Activated CD4-positive, alpha-beta T cell treated with anti-CD3 and anti-CD28 coated beads, Interleukin-2, amount 10 ng/mL, durations not matched to agents 24 days and 14 days (primary cell): ENCODE measurements at places on chromosomes 6 and 20. TPM values are rescaled to one million over a fixed set of nuclear protein-coding genes. Genes with fewer than 3 reads are reported as not detected.
A peak's percentile ranks its signal among the peaks of the same experiment; 100 is the strongest.

GRCh38 chr6:46490425-46491200, 636 bp downstream of the RCAN2 start:
- no peak for DNase-seq
- no peaks in the 10 kb centered on the region for H3K36me3 ChIP-seq
- no peak overlapping the region for H3K27ac ChIP-seq
- peaks cover 68% of the 10 kb centered on the region for H3K27me3 ChIP-seq

GRCh38 chr6:64081453-64081852, 445.9 kb downstream of the PHF3 start:
- no peaks in the 10 kb centered on the region for H3K4me1 ChIP-seq
- no peaks in the 10 kb centered on the region for H3K36me3 ChIP-seq
- no peak overlapping the region for H3K27ac ChIP-seq
- DNase-seq: no peak
- no peak overlapping the region for H3K4me3 ChIP-seq
- H3K27me3 ChIP-seq: no peaks in the 10 kb centered on the region

GRCh38 chr20:35368666-35369423, 42.9 kb downstream of the UQCC1 start:
- H3K36me3 ChIP-seq: peaks cover 18% of the 10 kb centered on the region
- H3K27me3 ChIP-seq: no peaks in the 10 kb centered on the region
- no peak overlapping the region for H3K4me3 ChIP-seq
- H3K4me1 ChIP-seq: peaks cover 3% of the 10 kb centered on the region
- no peak for DNase-seq

DNA sequence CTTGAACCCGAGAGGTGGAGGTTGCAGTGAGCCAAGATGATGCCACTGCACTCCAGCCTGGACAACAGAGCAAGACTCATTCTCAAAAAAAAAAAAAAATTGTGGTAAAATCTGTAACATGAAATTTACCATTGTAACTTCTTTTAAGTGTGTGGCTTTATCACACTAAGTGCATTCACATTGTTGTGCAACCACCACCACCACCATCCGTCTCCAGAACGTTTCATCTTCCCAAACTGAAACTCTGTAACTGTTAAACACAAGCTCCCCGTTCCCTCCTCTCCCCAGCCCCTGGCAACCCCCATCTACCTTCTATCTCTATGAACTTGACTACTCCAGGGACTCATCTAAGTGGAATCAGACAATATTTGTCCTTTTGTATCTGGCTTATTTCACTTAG, 29.7 kb downstream of the PDRG1 start:
- H3K4me1 ChIP-seq: peaks cover 2% of the 10 kb centered on the region
- no peak overlapping the region for H3K27ac ChIP-seq
- H3K27me3 ChIP-seq: peaks cover 12% of the 10 kb centered on the region
- DNase-seq: no peak

DNA sequence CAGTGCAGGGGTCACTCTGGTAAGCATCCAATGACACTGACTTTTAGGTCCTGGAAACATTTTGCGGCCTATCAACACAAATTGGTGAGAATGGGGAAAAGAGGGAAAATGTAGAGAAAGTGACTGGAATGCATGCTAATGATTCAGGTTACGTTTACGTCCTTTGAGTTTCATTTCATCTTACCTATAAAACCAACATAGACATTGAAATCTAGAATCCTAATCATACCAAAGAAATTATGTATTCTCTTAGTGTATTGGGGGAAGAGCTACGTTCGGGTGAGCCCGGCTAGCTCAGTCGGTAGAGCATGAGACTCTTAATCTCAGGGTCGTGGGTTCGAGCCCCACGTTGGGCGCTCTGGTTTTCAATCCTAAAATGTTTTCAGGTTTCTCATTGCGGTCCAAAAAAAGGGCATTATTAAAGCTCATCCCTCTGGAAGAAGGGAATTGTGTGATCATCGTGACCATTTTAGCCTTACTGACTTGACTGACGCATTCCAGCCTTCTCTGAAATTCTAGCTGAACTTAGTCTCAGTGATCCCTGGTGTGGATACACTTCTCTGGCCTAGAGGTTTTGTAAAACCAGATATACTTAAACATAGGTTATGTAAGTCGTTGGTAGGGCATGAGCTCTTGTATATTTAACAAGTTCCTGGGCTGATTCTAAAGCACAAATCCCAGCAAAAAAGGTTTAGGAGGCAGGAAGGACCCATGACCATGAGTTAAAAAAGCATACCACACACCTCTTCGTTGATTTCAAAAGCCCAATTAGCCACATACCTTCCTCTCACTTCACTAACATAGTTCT, 18.3 kb downstream of the HMGN4 start:
- peaks cover 7% of the 10 kb centered on the region for H3K27me3 ChIP-seq
- peak; percentile 71 for DNase-seq
- no peak overlapping the region for H3K27ac ChIP-seq
- no peak overlapping the region for H3K4me3 ChIP-seq
- peaks cover 11% of the 10 kb centered on the region for H3K4me1 ChIP-seq
- no peaks in the 10 kb centered on the region for H3K36me3 ChIP-seq

GRCh38 chr6:153849072-153849779, 189.8 kb upstream of the OPRM1 start:
- no peaks in the 10 kb centered on the region for H3K36me3 ChIP-seq
- H3K4me3 ChIP-seq: no peak overlapping the region
- no peaks in the 10 kb centered on the region for H3K4me1 ChIP-seq
- DNase-seq: no peak
- no peaks in the 10 kb centered on the region for H3K27me3 ChIP-seq

- peak overlapping the region; percentile 77 for H3K27ac ChIP-seq
- peak overlapping the region; percentile 39 for H3K4me3 ChIP-seq
- H3K27me3 ChIP-seq: no peaks in the 10 kb centered on the region
- peaks cover 70% of the 10 kb centered on the region for H3K36me3 ChIP-seq
- DNase-seq: no peak
These were observed 105.6 kb upstream of the CLDN20 start for GRCh38 chr6:155158030-155158843.

DNA sequence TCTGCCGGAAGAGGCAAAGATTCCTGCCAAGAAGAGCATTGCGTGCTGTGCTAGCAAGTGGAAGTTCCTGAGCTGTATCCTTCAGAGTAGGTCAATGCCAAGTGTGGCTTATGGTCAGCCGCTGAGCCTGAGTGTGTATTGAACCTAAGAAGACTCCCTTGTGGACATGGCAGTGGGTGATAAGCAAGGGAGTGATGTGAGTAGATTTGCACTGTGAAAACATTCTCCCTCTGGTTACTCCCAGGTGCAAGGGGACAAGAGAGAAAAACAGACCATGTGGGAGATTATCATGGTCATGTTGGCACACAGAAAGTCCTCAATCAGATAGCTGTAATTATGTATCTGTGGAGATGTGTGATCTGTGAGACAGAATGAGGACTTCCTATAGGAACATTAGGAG, 6.1 kb upstream of the TMEM74B start:
- H3K36me3 ChIP-seq: no peaks in the 10 kb centered on the region
- H3K27ac ChIP-seq: no peak overlapping the region
- DNase-seq: no peak

GRCh38 chr6:12968839-12969558, 252.4 kb downstream of the PHACTR1 start:
- peaks cover 22% of the 10 kb centered on the region for H3K27me3 ChIP-seq
- H3K4me3 ChIP-seq: no peak overlapping the region
- DNase-seq: no peak

GRCh38 chr6:5653801-5654200, 352.9 kb downstream of the NRN1 start:
- no peak overlapping the region for H3K4me3 ChIP-seq
- H3K36me3 ChIP-seq: peaks cover 3% of the 10 kb centered on the region
- DNase-seq: no peak
- H3K4me1 ChIP-seq: no peaks in the 10 kb centered on the region

Gene LY6G5C
- 4.1 and 4.9 TPM in 2 replicates for total RNA-seq

DNA sequence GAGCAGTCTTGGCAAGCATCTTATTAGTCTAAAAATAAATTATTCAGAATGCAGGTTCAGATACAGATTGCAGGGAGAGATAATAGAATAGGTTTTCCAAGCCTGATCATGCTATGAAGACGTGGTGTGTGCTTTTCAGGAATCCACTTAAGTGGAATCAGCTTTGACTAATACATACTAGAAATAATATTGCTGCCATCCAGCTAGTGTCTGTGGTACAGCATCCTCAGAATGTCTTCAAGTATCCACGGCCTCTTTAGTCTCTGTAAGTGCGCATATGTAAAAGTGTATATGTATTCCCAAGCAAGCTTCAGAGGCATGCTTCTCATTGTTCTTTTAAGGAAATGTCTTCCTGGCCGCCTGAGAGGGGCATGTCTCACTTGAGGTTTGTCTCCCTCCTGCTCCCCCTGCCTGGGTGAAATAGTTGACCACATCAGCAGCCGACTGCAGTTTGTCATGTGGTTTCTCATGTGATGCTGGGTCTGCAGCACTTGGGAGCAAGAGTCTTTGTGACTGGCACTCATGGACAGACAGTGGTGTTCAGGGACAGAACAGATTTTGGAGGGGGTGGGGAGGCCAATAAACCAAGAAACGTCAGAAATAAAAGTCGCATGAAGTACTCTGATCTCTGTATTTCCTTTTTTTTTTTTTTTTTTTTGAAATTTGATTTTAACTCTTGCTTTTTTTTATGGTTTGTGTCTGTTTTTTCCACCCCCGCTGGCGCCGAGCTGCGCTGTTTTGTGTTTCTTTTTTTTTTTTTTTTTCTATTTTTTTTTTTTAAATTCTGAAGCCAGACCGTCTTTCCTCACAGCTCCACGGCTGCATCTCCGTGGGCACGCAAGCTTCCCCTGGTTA, 150.8 kb downstream of the PRL start:
- peaks cover 10% of the 10 kb centered on the region for H3K4me1 ChIP-seq
- H3K27me3 ChIP-seq: peaks cover 40% of the 10 kb centered on the region
- DNase-seq: peak; percentile 56
- H3K36me3 ChIP-seq: peaks cover 2% of the 10 kb centered on the region
- H3K27ac ChIP-seq: no peak overlapping the region
- peak overlapping the region; percentile 87 for H3K4me3 ChIP-seq

DNA sequence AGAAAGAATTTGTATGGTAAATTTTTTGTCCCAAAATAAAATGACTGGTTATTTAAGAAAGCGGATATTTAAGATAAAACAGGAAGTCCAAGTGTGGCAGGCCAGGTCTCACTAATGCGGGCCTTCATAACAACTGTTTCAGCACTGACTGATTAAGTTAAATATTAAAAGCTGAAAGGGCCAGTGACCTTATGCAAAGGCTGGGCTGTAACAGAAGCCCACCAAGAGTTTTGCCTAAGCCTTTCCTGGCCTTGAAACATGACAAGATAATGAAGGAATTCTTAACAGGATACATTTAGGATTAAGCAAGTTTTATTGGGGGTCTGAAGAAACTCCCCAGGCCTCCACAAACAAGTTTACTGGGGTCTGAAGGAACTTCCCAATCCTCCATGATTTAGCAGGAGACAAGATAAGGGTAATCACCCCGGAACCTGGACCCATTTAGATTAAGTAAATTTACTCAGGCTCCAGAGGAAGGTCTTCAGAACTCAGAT, 36.3 kb downstream of the ZNF133 start:
- H3K4me1 ChIP-seq: no peaks in the 10 kb centered on the region
- no peak for DNase-seq
- H3K4me3 ChIP-seq: no peak overlapping the region
- no peaks in the 10 kb centered on the region for H3K27me3 ChIP-seq
- H3K36me3 ChIP-seq: no peaks in the 10 kb centered on the region
- H3K27ac ChIP-seq: no peak overlapping the region

Gene TMEM170B
- total RNA-seq: 0.72 and 0.73 TPM in 2 replicates

DNA sequence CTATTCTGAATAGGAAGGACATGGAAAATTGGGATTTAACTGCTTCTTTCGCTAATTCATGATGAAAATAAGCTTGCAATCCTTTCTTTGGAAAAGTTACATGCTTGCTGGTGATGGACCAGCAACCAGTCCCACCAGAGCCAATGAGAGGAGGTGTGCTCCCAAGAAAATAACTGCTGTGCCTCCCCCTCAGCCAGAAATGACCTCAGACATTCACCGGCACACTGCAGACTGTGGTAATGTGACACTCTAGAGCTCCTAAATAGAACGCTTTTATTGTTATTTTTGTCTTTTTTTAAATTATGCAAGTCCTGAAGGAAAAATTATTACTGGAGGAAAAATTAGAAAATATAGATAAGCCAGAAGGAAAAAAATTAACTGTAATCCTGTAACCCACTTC, 2.6 kb downstream of the PYGB start:
- peaks cover 5% of the 10 kb centered on the region for H3K36me3 ChIP-seq
- H3K4me3 ChIP-seq: no peak overlapping the region
- H3K4me1 ChIP-seq: peaks cover 32% of the 10 kb centered on the region
- H3K27ac ChIP-seq: no peak overlapping the region

GRCh38 chr20:56974499-56975250, 291.8 kb downstream of the BMP7 start:
- H3K27me3 ChIP-seq: peaks cover 30% of the 10 kb centered on the region
- no peak overlapping the region for H3K4me3 ChIP-seq
- no peaks in the 10 kb centered on the region for H3K36me3 ChIP-seq
- DNase-seq: peak; percentile 69
- H3K4me1 ChIP-seq: no peaks in the 10 kb centered on the region
- no peak overlapping the region for H3K27ac ChIP-seq

Gene TXLNB
- total RNA-seq: 0.09 TPM in 1 of 2 replicates, not detected in the other

DNA sequence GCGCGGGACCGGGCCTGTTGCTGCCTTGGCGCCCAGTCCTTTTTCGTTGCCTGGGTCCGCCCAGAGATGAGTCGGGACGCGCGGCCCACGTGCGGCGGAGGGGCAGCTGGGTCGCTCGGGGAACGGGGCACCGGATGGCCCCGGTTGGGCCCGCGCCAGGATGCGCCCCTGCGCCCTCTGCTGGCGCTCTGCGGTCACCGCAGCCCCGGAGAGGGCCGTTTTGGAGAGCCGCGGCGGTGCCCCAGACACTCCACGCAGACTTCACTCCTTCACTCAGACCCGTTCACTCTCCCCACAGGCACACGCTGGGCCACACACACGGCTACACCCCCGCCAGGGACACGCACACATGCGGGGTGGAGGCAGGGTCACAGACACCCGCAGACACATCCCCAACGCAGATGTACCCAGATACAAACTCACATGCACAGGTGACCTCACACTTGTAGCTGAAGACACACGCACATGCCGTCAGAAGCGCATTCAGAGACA, 38.8 kb downstream of the SRC start:
- peak; percentile 96 for DNase-seq
- peaks cover 7% of the 10 kb centered on the region for H3K4me1 ChIP-seq
- no peaks in the 10 kb centered on the region for H3K36me3 ChIP-seq
- H3K27ac ChIP-seq: peak overlapping the region; percentile 85
- H3K27me3 ChIP-seq: peaks cover 7% of the 10 kb centered on the region
- H3K4me3 ChIP-seq: peak overlapping the region; percentile 72

Gene EMILIN3
- 0.58 and 0.73 TPM in 2 replicates for total RNA-seq

DNA sequence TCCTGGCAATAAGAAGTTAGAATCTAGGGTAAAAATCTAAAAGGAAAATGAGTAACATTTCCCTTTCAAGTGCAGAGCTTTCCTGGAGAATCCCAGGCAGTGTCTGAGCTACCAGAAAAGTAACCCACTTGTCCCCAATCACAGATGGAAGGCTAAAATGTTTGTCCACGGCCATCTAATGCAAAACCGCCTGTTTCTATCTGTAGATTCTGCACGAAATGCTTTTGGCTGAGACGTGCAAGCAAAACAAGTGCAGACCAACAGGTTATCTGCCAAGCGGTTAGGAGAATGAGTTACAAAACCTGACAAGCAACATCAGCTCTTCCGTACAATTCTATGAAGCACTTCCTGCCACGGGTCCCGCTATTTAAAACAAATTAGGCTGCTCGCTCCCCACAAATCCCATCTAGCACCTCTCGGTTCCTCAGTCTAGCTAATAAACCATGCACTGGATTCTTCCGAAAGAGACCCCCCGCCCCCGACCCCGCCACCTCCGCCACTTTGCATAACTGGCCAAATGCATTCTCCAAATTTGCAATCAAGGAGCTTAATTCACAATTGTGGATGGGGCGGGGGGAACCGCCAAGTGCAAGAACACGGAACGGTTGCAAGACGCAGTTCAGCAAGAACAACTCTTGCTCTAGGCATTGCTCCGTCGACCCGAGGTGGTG, 1.4 kb downstream of the ELOVL5 start:
- H3K4me1 ChIP-seq: peaks cover 50% of the 10 kb centered on the region
- H3K36me3 ChIP-seq: peaks cover 20% of the 10 kb centered on the region
- peak; percentile 84 for DNase-seq
